ENCODE measurements at places on chromosomes 2 and 18. TPM values are rescaled to one million over a fixed set of nuclear protein-coding genes. Genes with fewer than 3 reads are reported as not detected.
A peak's percentile ranks its signal among the peaks of the same experiment; 100 is the strongest.

The KCNS3 gene
- not detected for polyA plus RNA-seq

The CAPN10 gene
- polyA plus RNA-seq, result 7.3 TPM

The CRACDL gene
- polyA plus RNA-seq, result 0.35 TPM

The FIGN gene
- polyA plus RNA-seq, result not detected

The BOLL gene
- polyA plus RNA-seq, result not detected

The CFAP65 gene
- polyA plus RNA-seq, result not detected

The LRATD1 gene
- polyA plus RNA-seq, result not detected

The VIL1 gene
- polyA plus RNA-seq, result not detected

The SP9 gene
- polyA plus RNA-seq, result not detected

The EML6 gene
- polyA plus RNA-seq, result not detected

The NPAS2 gene
- not detected for polyA plus RNA-seq

The NPHP1 gene
- polyA plus RNA-seq, result not detected

The PTCD3 gene
- 17.8 TPM for polyA plus RNA-seq

- DNase-seq, result no peak
Observed at GRCh38 chr2:133943108-133943507, 310.8 kb upstream of the MGAT5 start.

DNA sequence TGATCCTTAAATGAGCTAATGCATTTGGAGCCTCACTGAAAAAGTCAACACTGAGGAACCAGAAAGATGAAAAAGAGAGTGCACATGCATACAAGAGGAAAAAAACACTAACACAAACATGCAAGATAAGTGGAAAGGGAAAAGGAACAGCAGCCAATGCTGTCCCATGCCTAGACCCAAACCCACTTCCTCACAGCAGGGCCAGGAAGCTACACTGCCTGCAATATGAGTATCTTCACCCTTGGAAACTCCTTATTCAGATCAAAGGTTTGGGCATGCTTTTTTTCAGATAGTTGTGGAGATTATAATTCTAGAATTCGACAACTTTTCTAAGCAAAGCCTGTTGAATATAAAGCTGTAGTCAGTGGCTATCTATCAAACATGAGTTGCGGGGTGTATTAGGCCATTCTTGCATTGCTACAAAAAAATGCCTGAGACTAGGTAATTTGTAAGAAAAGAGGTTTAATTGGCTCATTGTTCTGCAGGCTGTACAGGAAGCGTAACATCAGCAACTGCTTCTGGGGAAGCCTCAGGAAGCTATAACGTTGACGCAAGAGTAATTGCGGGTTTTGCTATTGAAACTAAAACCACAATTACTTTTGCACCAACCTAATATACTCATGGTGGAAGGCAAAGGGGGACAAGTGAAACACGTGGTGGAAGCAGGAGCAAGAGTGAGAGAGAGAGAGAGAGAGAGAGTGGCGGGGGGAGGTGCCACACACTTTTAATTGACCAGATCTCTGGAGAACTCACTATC, 138.2 kb downstream of the MBD2 start:
- DNase-seq, result no peak

DNA sequence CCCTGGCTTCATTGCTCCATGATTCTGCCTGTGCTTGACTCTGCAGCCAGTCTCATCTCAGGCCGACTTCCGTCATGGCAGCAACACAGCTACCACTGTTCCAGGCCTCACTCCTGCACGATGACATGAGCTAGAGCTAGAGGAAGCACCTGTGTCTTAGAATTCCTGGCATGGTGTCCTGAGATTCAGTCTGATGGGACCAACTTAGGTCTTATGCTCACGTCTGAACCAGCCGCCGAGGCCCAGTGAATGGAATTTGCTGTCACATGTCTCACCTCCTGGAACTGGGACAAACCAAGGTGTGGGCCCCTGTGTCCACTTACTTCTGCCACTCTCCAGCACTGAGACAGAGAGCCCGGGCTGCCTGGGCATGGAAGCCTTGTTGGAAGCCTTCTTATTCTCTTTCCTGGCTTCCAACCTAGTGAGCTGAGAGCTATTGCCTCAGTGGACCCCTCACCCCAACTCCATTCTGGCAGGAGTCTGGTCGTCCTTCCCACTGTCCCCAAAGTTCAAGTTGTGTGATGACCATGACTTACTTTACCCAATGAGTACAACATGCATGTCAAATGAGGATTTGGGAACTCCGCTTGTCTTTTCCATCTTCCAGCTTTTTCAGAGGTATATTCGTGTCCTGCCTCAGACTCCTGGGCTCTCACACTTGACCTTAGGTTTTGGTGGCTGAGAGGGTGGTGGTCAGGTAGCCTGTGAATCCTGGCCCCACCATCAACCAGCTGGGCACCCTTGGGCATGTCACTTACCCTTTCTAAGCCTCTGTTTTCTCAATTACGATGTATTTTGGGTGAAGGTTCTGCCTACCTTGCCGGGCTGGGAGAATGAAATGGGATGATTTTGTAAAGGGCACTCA, 39.1 kb upstream of the HS6ST1 start:
- no peak for DNase-seq

GRCh38 chr2:239311132-239312040, 89.4 kb downstream of the HDAC4 start:
- DNase-seq, result peak; percentile 62

DNA sequence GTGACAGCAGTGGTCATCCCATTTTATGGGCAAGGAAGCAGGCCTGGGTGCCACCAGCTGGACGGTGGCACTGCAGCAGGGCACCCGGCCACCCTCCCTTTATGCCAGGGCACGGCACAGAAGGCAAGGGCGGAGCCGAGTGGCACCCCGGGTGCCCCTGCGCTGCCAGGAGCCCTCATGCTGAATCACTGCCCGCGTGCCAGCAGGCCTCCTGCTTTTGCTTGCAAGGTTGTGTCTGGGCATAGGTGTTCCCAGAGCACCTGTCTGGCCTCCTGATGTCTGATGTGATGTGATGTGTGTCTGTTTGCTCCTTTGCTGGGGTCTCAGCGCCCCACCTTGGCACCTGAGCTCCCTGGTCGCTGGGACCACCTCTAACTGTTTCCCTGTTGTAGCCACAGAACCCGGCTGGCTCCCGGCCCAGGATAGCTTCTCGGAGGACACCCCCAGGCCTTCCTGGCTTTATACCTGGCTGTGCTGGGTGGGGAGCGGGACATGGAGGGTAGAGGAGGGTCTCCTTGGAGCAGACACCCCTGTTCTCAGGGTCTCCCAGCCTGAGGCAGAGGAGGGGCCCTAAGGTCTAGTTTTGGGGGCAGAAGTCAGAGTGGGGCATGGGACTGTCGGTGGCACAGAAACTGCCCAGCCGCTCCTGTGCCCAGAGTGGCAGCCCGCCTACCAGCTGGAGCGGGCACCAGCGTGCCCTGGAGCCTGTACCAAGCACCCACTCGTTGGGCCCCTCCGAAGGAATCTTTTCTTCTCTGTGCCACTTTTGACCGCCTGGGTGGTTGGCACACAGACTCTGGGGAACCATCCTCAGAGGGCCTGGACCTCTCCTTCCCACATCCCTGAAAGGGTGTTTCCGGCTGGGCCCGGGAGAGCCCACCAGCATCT, 3.6 kb downstream of the GPC1 start:
- no peak for DNase-seq

DNA sequence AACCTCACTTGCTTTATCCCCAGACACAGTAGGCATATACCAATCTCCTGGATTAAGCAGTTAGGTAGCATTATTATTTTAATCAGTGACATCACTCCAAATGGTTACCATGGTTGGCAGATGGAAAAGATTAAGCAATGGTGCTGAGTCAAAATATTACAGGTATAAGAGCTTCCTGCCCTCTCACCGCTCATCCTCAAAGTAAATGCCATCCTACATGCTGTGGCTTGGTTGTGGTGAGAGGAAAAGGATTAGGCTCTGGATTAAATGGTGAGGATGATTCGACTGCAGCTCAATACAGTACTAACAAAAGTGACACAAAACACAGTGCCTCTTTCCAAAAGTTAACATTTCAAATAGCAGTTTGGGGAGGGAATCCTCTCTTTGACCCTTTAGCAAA, 108.9 kb upstream of the ACAA2 start:
- no peak for DNase-seq

GRCh38 chr2:37615804-37616676, 55.4 kb downstream of the CDC42EP3 start:
- DNase-seq, result peak; percentile 91

DNA sequence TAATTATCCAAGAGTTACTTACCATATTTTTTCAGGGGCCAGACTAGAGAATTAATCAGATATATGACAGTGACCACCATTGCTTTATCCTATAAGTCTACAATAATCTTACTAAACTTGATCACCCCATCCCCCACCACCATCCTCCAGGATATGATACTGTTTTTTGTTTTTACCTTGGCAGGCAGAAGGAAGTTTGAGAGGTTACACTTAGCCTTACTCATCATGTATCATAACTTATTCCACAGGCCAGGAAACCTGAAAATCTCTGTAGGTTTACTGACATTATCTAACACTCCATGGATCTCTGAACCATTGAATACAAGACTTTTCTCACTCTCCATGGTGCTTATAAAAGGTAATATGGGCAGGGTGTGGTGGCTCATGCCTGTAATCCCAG, 602.7 kb downstream of the KCNJ3 start:
- no peak for DNase-seq

GRCh38 chr18:53380063-53380639, 844.3 kb downstream of the MBD2 start:
- DNase-seq, result no peak

- no peak for DNase-seq
Observed at GRCh38 chr2:99593692-99594427, 104.0 kb upstream of the REV1 start.

- DNase-seq, result no peak
Observed at GRCh38 chr2:11899264-11899818, 152.9 kb downstream of the LPIN1 start.

GRCh38 chr18:47110492-47111274, 39.6 kb downstream of the HDHD2 start:
- DNase-seq, result no peak

GRCh38 chr18:11955239-11956029, 25.9 kb upstream of the IMPA2 start:
- DNase-seq, result peak; percentile 47

DNA sequence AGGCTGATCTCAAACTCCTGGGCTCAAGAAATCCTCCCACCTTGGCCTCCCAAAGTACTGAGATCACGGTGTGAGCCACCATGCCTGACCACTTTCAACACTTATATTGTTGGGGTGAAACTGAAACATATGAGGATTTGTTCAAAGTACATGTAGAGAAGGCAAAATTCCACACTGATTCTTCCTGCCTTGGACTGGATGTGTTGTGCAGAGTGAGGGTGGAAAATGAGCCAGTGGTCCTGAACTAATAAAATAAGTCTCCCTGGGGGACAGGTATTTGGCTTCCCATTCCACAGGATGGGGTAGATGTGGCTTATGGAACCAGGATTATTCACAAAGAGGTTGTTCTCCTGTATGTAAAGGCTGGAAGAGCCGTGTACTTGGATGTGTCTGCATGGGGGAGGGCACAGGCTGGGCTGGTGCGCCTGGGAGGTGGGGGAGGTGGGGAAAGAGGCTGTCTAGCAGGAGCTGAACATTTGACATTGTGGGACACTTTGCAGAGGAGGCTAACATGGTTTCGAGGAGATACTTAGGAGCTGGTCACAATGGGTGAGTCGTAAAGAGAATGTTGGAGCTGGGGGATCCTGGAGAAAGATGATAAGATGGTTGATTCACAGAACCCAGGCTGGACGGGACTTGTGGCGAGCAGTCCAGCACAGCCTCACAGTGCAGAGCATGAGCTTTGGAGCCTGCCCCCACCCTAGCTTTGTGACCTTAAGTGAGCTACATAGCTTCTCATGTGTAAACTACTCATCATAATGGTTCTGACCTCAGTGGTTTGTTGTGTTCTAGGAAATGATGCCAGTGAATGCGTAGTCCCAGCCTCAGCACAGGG, at the start of gene TXNDC2:
TXNDC2 (plus strand) TSS at position 804 of the 835 bp plus-strand sequence. CDS start 708 bp downstream, outside the sequence.
- no peak for DNase-seq

GRCh38 chr18:8942021-8942908, 160.2 kb upstream of the NDUFV2 start:
- DNase-seq, result no peak

DNA sequence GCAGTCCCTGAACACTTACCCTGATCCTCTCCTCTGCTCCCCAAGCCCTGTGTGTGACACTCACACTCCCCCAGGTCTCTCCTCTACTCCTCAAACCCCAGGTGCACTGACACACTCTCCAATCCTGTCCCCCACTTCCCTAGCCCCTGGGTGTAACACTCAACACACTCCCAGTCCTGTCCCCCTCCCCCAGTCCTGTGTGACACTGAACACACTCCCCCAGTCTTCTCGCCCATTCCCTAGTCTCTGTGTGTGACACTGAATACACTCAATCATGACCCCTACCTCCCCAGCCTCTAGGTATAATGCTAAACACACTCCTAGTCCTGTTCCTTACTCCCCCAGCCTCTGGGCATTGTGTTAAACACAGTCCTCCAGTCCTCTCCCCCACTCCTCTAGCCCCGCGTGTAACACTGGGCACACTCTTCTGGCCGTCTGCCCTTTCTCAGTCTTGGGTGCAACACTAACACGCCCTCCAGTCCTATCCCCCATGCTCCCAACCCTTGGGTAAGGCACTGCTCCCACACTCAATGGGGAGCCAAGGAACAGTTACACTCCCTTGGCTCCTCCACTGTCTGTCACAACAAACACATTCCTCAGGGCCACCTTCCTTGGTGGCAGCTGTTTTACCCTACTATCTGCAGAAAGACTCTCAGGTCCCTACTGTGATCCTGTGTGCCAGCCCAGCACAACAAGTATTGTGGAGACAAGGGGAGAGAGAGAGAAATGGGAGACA, 82.5 kb upstream of the PKDCC start:
- DNase-seq, result no peak

GRCh38 chr18:3970929-3971328, 484.2 kb downstream of the DLGAP1 start:
- no peak for DNase-seq

- no peak for DNase-seq
Observed at GRCh38 chr2:45190481-45190942, 181.3 kb upstream of the SIX2 start.

DNA sequence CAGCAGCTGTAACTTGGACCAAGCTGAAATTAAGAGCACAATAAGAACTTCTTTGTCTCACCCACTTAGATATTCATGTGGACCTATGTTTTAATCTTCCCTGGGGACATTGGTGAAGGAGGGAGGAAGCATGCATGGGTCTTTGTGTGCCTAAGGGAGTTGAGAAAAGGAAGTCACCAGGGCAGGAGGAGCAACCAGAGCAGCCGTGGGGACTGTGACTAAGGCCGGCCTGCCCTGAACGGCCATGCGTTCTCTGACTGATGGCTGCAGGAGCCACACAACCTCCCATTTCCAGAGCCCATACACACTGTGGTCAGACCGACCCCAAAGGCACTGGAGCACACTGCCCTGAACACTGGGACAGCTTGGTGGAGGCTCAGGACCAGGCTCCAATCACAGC, 43.7 kb upstream of the SLC35G4 start:
- no peak for DNase-seq

DNA sequence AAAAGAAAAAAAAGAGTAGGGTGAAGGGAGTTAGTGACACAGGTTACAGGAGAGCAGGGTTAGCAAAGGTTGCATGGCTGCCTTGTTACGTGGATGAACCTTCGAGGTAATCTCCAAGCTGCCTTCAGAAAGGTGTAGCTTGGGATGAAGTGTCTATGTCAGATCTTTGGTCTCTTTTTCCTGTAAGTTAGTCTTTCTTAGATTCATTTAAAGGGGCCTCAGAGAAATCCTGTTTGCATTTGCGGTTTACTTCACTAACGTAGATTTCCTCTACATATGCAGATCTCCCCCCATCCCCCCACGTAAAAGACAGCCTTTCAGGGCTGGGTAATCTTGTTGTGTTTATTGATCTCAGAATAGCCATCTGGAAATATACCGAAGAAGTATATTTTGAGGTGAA, 83.7 kb downstream of the MTA3 start:
- no peak for DNase-seq

Measured in CD14-positive monocyte (primary cell).